ENCODE measurements at places on chromosomes 4 and X. TPM values are rescaled to one million over a fixed set of nuclear protein-coding genes. Genes with fewer than 3 reads are reported as not detected.

The CPE gene
- total RNA-seq: 116 TPM

The FOXR2 gene
- total RNA-seq: not detected

The BGN gene
- total RNA-seq: 21.6 TPM

The CPZ gene
- 9.7 TPM for total RNA-seq

The CXCR3 gene
- not detected for total RNA-seq

Measured in omental fat pad (tissue), 4 donors.